T47D (cell line): ENCODE measurements at places on chromosomes 11 and 22.

DNA sequence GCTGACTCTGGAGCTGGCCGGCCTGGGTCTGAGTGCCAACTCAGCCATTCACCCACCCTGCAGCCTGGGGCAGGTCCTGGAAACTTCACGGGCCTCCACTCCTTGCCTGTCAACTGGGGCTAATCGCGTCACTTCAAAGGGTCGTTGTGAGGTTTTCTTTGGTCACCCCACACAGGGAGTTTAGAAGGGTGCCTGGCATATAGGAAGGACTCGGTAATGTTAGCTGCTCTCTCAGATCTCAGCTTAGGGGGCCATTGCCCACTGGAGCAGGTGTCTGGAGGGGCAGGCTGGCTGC is 7.3 kb downstream of the INCENP start:
- DNase-seq = no peak

DNA sequence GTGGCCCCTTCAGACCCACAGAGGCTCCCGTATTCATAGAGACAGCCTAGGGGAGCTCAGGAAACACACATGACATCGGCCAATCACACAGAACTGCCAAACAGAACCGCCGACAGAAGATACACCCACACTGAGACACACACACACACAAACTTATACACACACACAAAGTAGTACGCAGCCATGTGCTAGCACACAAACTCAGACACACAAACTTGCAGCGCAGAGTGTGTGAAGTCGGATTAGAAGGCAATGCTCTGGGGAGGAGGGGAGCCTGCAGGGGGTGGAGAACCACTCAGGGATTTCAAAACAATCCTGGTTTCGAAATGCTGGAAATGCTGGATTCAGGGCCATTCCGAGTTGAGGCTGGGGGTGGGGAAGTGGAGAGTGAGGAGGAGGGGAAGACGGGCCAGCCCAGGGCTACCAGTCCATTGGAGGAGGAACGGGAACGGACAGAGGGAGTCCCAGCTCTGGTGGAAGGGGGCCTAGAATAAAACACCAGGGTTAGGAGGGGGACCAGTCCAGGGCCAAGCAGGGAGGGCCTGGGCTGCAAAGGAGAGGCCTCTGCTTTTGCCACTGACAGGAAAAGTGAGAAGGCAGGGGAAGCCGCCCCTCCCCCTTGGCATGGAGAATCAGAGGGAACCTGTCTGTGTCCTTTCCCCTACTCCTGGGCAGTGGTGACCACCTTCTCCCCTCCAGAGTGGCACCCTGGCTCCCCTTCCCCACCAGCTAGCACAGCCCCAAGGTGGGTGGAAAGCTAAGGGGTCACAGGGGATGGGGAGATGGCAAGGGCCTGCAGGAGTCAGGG is 4.4 kb downstream of the BCL9L start:
- peak; percentile 86 for DNase-seq

DNA sequence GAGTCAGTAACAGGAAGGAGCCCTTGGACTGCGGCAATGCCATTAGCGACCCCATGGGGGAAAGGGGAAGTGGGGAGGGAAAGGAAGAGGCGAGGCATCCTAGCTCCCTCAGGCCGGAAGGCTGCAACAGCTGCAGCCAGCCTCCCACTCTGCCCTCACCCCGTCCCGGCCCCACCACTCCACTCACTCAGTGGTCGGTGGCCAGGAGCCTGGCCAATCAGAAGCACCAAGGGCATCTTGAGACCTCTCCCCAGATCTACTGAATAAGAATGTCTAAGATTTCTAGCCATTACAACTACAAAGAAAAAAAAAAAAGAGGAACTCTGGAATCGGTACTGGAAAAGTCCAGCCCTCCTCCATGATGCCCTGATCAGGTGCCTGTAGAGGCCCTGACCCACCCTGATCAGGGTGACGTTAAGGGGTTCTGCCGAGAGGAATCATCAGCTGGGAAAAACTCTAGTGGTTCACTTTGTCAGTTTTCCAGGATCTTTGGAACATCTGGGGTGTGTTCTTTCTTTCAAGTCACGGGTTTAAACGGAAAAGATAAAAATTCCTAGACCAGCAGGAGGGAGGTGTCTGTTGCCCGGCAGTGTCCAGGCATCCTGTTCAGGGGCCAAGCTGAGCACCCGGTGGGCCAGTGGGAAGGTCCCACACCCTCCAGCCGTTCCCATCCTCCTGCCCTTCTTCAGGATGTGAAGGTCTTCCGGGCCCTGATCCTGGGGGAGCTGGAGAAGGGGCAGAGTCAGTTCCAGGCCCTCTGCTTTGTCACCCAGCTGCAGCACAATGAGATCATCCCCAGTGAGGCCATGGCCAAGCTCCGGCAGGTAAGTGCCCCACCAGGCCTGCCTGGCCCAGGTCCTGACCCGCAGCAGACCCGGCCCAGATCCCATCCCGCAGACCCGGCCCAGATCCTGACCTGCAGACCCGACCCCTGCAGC is 14.4 kb downstream of the OAF start:
- no peak for DNase-seq

GRCh38 chr11:19816817-19817216 is 104.2 kb downstream of the NAV2 start:
- no peak for DNase-seq

- DNase-seq = no peak
Measured at GRCh38 chr11:858762-859339, 16.2 kb downstream of the TSPAN4 start.

- no peak for DNase-seq
Measured at GRCh38 chr11:8202516-8203413, 33.9 kb upstream of the RIC3 start.

- no peak for DNase-seq
Measured at GRCh38 chr11:131279654-131280384, 90.6 kb upstream of the NTM start.

GRCh38 chr11:116420030-116420429 is 352.8 kb downstream of the BUD13 start:
- no peak for DNase-seq

GRCh38 chr11:74990941-74991340 is 2.2 kb downstream of the NEU3 start:
- no peak for DNase-seq

DNA sequence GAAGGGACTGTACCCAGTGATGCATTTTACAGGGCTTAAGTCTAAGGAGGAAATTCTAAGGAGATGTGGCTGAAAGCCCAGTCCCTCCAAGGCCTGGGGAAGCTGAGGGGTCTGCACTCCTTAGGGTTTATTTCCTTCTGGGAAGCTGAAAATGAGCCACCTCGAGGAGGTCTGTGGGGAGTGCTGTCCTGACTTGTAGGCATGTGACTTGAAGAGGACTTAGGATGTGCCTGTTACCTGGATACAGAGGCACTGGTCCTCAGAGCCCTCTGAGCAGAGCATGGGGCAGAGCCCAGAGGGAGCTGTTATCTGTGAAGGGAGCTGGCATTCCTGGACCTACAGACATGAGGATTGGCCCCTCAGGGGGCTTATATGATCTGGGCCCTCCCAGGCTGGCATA is 77.1 kb downstream of the TP53I11 start:
- no peak for DNase-seq

DNA sequence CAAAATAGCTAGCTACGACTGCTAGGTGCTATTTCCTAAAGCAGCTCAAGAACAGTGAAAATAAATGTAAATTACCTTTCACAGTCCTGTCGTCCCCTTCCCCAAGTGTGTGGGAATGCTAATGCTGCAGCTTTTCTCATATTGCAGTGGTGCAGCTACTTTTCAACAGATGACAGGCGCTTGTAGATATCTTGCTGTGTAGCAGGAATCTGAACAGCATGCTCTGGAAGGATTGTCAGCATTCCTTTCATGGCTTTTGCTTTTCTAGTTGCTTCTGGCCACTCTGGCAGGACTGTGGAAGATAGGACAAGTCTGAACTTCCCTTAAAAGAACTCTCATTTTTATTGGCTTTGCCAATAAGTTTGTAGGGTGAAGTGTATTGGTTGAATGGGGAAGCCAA is 18.8 kb downstream of the FAR1 start:
- DNase-seq = no peak

DNA sequence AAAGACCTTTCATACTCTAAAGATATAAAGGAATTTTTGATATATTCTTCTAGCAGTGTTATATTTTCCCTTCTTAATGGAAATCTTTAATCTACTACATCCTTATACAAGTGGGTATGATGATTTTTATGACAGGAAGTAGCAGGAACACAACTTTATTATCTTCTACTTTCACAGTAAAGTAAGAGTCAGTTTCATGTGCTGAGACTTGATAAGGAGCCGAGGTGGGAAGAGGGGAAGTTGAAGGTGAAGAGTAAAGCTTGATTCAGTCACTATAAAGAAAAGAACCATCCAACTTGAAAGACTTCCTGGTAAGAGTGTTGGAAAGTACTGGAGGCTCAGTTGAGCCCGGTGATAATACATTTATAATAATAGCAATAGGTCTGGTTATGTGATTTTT is 82.1 kb upstream of the PTH start:
- no peak for DNase-seq

- DNase-seq = no peak
Measured at GRCh38 chr22:17116572-17117330, 4.4 kb downstream of the TMEM121B start.

DNA sequence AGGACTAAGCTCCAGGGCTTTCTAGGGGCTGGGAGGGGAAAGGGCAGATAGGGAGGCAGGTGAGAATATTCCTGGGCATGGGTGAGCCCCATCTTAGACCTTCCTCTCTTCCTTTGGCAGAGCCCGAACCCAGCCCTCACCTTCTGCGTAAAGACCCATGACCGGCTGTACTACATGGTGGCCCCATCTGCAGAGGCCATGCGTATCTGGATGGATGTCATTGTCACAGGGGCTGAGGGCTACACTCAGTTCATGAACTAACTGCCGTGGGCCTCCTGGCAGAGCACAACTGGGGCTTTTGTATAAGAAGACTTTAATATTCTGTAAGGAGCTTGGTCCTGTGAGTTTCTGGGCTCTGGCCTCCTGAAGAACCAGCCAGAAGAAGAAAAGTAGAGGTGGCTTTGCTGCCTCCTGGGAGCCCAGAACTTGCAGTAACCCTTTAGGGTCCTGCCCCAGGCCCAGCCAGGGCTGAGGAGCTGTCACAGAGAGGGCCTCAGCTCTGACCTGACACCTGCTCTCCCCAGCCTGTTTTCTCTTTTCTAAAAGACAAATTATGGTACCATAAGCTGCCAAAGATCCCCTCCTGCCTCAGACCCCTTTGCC is 22.8 kb downstream of the TREH start:
- no peak for DNase-seq

GRCh38 chr22:10741210-10741609 is 4786.8 kb upstream of the OR11H1 start:
- DNase-seq = no peak

- DNase-seq = peak; percentile 41
Measured at GRCh38 chr11:77596626-77597025, 6.9 kb downstream of the AQP11 start.

- peak; percentile 62 for DNase-seq
Measured at GRCh38 chr11:87722756-87723565, 452.3 kb downstream of the RAB38 start.

GRCh38 chr11:44813401-44813800 is 86.6 kb downstream of the TSPAN18 start:
- no peak for DNase-seq

DNA sequence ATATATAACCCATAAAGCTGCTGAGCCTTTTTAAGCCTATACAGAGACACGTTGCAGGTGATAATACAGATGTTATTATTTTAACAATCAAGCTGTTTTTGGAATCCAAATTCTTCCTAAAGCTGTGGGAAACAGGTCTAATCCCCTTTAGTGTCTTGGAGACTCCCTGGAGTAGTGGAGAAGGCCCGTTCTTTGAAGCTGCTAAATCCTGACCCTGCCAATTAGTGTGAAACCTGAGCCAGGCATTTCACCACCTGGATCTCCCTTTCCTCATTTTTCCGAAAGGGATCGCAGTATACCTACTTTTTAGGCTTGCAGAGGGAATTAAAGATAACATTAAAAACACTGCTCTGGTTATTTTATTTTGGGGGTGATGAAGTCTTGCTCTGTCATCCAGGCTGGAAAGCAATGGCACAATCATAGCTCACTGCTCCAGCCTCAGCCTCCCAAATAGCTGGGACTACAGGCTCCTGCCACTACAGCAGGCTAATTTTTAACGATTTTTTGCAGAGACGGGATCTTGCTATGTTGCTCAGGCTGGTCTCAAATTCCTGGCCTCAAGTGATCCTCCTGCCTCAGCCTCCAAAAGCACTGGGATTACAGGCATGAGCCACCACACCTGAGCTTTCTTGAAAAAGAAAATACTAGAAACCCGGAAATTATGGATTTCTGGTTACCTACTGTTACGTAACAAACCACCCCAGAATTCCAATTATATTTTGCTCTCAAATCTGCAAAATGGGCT is 1.7 kb upstream of the EIF4ENIF1 start:
- DNase-seq = no peak

DNA sequence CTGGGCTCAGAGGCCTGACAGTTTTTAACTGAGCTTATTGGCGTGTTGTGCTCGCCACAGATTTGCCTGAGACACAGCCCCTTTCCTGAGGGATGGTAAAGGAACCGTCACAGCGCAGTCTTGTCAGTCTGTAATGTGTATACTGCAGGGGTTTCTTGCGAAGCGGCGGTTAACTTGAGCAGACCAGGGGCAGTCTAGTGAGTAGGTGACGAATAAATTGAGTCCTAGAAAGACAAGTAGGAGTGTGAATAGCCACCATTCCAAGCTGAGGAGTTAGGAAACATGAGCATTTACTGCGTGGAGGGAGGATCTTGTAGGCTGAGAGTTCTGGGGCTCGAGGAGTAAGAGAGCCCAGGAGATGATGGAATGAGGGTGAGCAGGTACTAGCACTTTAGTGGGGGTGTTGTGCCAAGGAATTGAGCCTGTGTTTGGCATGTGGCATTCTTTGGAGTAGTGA is 1.4 kb downstream of the MED15 start:
- DNase-seq = peak; percentile 75

DNA sequence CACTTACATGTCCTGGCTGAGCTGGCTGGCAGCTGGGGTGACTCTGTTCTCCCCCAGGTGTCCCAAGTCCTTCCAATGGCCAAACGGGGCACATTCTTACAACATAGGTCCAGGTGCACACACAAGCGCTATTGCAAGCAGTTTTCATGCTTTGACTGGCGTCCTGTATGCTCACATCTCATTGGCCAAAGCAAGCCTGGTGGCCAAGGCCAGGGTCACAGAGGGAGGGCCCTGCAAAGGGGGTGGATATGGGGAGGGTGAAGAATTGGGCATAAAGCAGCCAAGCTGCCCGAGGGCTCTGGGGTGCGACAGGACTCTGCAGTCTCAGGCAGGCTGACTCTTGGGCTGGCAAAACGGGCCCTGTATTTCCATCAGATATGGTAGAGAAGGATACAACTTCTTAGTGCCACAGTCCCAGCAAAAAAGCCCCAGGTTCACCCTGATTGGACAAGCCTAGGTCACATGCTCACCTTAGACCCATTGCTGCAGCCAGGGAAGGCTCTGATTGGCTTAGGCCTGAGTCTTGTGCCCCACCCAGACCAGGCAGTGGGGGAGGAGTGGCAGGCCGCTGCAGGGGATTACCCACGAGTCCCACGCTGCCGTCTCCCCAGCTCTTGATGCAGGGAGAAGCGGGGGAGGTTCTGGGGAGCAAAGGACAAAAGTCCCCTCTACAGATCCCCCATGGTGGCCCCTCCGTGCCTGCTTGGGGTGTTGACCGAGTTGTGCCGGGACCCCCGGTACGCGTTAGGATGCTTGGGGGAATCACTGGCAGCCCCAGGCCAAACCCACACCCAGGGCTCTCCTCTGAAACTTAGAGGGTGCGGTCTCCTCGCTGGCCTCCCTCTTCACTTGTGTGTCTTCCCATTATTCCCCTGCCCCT is 110.8 kb downstream of the ARHGAP8 start:
- DNase-seq = no peak
